ENCODE measurements at places on chromosomes 5 and 9.

DNA sequence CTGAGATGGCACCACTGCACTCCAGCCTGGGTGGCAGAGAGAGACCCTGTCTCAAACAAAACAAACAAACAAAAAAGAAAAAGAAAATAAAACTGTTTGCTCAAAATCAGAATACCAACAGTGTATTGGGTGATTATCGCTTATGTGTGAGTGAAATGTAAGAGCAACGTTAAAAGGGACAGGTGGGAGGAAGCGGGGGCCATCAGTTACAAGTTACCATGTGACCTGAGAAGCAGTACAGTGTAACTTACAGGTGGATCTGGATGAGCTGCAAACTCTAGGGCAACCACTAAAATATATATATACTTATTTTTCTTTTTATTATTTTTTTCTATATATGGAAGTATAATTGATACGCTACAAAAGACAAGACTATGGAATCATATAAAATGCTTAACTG is 93.4 kb downstream of the KCNT1 start:
- no peak for DNase-seq

GRCh38 chr9:97697837-97698236 is 697 bp upstream of the XPA start:
- DNase-seq = no peak

GRCh38 chr5:36304095-36304805 is 2.5 kb upstream of the RANBP3L start:
- DNase-seq = no peak

DNA sequence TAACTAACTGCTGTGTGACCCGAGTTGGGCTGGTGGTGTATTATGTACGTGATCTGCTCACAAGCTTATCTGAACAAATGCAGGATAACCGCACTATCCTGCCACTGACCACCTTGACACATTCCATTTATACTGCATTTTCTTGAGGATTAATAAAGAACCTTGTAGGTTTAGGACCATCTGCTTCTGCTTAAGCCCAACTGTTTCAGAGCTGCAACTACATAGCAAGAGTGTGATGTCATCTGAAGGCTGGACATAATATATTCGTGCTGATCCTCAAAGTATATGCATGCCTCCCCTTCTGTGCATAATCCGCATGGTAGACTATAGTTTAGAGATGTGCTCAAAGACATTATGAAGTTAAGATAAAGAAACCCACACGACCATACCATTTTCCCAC is 435.9 kb downstream of the BNC2 start:
- no peak for DNase-seq

DNA sequence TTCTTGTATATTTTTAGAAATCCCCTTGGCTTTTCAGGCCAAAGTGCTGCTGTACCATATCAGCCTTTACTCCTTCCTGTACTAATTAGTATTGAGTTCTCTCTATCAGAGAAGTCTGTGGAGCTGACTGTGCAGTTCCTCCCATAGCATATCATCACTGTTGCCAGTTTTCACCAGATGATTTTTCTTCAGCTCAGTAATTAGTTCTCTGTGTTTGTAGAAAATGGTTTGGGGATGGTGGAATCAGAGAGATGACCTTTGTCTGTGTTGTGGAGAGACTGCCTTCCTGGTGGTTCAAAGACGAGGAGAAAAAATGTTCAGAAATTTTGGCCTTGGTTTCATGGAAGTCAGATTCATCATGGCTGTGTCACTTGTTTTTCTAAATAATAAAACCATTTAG is 227.5 kb upstream of the ACTBL2 start:
- no peak for DNase-seq

DNA sequence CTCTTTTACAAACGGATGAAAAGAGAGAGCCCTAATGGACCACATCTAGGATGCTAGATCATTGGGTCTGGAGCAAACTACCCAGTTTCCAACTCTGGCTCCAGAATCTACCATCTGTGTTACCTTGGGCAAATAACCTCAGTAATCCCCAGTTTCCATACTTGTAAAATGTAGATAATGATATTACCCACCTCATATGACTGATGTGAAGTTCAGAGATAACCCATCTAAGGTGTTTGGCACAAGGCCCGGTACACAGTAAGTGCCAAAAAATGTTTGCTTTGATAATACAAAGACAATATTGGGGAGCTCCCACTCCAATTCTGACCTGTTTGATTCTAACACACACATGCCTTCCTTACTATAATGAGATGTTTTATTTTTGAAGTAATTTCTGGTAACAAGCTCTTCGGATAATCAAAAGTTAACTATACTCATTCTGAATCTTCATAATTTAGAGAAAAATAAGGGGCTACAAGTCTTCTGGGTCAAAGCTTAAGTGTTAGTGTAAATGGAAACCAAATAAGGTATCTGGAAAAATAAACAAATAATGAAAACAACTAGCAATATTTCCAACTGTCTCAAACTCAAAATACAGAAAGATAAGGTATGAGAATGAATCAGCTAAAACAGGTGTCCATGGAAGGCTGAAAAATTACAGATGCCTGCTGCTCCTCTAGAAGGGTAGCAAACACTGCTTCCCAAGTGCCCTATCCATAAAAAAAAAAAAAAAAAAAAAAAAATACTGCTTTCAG is 30.4 kb downstream of the ELL2 start:
- no peak for DNase-seq

DNA sequence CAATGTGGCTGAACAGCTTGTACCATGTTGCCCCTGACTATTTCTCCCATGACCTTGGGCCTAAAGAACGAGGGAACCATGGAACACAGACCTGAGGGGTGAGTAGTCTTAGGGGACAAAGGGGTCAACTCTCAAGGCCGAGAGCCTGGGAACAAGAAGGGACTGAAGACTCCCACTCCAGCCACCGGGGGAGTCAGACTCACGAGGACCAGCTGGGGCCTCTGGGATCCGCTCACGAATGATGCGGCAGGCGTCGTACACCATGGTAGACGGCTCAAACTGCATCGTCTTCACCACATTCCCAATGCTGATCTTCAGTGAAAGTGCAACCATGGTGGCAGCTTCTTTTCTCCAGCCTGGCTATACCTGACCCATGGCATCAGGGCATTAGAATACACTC is 6.6 kb downstream of the TLN1 start:
- DNase-seq = no peak

- DNase-seq = no peak
Measured at GRCh38 chr5:102713682-102714231, 41.3 kb upstream of the PAM start.

DNA sequence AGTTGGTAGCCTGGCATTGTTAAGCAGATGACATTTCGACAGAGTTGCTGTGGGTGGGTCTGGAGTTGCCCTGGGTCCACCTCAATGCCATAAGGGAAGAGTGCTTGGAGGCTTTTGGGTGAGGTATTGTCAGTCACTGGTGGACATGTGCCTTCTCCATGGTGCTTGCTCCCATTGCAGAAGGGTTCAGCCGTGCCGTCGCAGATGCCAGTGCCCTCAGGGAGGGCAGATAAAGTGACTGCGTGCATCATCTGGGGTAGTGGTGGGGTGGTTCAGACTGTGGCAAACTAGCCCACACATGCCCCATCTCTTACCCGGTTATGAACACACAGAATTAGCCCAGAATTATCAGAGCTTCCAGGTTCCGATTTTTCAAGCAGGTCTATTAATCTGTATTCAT is 71.6 kb downstream of the FBXL7 start:
- no peak for DNase-seq

DNA sequence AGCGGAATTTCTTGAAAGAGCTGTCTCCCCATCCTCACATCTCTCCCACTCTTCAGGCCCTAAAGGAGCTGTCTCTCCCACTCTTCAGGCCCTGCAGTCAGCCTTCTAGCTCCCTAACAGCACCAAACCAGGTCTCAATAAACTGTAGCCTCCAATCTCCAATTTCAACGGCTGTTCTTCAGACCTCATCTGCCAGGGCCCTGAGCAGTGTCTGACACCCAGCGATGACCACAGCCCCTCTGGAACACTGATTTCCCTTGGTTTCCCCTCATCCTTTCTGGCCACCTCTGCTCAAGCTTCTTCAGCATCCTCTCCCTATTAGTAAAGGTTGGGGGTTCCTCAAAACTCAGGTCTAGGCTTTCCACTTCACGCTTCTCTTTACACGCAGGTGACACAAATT is 1.6 kb upstream of the P4HA2 start:
- no peak for DNase-seq

GRCh38 chr9:35406183-35406959 is 83.5 kb upstream of the RUSC2 start:
- DNase-seq = no peak

- DNase-seq = no peak
Measured at GRCh38 chr5:15510092-15510491, 10.1 kb downstream of the FBXL7 start.

- DNase-seq = no peak
Measured at GRCh38 chr9:20082831-20083230, 294.0 kb upstream of the SLC24A2 start.

DNA sequence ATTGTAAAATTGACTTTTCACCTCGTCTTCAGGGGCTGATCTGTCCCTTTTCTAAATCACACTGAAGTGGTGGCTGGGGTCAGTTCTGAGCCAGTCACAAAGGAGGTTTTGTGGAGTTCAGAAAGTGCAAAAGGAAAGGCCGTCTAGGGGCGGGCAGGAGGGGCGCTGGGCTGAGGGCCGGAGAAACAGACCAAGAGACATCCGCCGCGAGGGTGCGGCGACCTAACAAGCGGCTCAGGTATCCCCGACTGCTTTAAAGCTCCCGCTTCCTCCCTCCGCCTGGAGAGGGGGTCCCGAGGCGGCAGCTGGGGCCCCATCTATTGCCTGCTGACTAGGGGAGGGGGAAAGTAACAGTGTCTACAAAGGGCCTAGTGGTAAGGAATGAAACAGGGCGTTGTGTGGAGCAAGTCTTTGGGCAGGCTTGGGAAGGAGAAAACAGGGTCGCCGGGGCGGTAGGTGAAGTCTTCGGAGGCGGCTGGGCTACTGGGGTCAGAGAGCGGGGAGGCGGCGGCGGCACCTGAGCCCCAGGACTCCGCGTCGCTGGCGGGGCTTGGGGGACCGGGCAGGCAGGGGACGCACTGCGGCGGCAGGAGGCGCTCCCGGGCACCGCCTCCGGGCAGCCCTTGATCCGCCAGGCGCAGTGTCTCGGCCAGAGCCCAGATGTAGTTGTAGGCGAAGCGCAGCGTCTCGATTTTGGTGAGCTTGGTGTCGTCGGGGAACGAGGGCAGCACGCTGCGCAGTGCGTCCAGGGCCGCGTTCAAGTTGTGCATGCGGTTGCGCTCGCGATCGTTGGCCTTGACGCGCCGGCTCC is 950 bp downstream of the NEUROG1 start:
- no peak for DNase-seq

- no peak for DNase-seq
Measured at GRCh38 chr9:120344230-120344629, 235.7 kb downstream of the CDK5RAP2 start.

DNA sequence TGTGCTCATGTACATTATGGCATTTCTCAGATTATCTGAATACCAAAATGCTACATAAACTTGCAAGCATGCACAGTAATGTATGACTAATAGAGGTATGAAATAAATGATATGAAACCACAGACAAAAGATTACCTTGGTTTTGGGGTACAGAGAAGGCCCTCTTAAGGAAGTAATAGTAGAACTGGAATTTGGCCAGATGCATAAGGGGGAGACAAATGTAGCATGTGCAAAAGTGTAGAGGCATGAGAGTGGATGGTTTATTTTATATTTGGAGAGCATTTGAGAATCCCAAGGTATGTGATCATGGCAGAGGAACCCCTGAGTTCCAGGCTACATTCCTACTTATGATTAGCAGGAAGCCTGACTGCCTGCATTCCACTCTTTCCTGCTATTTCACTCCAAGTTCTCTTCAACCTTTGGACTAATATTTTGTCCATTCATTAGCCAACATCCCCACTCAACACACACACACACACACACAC is 74.2 kb downstream of the MAMDC2 start:
- DNase-seq = no peak

- no peak for DNase-seq
Measured at GRCh38 chr9:135745686-135746324, 43.8 kb downstream of the KCNT1 start.

DNA sequence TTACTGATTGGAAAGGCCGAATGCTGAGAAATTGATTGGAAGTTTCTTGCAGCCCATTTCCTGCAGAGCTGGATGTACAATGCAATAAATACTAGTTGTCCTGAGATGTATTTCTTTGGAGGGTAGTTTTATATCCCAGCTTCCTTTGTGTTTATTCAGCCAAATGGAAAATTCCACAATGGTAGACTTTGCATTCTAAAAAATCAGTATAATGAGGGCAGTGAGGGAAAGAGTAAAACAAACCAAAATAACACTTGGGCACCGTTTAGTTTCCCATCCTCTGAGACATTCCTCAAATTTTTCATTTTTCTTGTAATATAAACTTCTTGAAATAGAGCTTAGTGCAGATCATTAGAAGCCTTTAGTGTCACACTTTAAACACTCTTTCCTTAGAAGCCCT is 379.4 kb downstream of the EBF1 start:
- DNase-seq = no peak

DNA sequence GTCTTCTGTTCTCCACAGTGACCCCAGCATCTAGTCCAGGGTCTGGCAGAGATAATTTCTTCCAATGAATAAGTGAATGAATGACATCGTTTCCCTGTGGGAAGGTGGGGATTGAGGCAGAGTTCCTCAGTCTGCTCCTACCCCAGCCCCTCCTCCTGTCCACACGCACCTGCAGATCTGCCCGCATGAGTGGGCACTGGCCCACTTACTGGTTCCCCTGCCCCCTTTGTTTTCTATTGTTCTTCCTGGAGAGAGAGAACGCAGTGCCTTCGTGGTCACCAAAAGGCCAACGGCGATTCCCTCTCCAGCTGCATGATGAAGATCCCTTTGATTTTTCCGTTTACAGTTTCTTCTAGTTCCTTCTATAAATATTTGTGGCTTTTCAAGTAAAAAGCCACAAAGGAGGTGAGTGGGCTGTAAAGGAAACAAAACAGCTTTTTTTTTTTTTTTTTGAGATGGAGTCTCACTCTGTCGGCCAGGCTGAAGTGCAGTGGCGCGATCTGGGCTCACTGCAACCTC is 5.8 kb upstream of the FPGS start:
- DNase-seq = no peak
